Stimulated activated CD8-positive, alpha-beta memory T cell treated with anti-CD3 and anti-CD28 coated beads, Interleukin-7, amount 100 ng/mL, for 4 hours (primary cell): ENCODE measurements at places on chromosomes 4 and X.

DNA sequence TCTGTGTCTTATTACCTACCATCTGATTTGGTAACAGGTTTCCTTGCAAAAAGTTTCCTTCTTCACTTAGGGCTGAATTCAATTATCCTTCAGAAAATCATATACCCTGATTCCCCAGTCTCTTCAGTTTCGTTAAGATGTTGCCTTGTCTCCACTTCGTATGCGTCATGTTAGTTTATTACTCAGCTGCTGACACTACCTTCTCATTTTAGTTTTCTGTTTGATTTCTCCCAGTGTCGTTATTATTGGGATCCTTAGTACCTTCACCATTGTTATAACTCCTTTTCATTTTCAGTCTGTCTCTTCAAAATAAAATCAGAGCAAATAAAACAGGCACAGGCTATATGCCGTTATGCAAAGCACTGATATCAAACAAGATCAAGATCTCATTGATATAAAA is 87.5 kb upstream of the RBPJ start:
- no peak for DNase-seq

DNA sequence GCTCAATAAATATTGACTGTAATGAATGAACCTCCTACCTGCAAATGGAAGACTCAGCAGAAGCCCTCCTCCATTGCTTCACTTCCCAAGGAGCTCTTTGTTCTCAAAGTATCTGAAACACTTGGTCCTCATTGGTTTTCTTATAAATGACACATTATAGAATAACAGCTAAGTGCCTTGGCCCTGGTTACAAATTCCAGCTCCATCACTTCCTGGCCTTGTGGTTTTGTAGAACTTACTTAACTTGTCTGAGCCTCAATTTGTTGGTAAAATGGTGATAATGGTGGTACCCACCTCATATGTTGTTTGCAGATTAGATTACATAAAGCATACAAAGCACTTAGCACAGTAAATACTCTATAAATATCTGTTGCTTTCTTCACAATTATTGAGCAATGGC is 25.2 kb upstream of the SMIM20 start:
- no peak for DNase-seq

GRCh38 chrX:43525901-43526610 is 130.0 kb upstream of the MAOA start:
- DNase-seq, result no peak

DNA sequence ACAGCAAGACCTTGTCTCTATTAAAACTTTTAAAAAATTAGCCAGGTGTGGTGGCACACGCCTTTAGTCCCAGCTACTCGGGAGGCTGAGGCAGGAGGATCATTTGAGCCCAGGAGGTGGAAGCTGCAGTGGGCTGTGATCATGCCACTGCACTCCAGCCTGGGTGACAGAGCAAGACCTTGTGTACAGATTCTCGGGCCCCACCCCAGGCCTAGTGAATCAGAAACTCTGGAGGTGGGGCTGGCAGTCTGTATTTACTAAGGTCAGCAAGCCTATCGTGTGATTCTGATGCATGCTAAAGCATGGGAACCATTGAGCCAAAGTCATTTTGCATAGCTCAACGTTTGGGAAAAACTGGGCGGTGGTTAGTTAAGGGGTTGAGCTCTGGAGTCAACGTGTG is 3.5 kb downstream of the S100G start:
- no peak for DNase-seq

DNA sequence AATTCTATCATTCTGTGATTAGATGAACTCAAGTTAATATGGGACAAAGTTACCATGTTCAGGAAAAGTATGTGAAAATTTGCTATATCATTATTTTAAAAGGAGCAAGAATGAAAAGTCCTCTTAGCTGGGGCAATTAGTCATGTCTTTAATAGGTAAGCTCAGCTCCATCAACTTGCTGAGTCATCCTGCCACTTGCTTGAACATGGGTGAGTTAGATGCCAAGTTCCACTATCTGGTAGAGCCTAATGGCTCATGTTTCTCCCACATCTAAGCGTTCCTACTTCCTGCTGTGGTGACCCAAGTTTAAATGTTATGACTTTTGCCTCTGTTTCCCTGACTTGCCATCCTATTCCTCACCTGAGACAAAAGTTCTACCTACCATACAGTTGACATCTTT is 276.8 kb downstream of the ZNF674 start:
- no peak for DNase-seq

DNA sequence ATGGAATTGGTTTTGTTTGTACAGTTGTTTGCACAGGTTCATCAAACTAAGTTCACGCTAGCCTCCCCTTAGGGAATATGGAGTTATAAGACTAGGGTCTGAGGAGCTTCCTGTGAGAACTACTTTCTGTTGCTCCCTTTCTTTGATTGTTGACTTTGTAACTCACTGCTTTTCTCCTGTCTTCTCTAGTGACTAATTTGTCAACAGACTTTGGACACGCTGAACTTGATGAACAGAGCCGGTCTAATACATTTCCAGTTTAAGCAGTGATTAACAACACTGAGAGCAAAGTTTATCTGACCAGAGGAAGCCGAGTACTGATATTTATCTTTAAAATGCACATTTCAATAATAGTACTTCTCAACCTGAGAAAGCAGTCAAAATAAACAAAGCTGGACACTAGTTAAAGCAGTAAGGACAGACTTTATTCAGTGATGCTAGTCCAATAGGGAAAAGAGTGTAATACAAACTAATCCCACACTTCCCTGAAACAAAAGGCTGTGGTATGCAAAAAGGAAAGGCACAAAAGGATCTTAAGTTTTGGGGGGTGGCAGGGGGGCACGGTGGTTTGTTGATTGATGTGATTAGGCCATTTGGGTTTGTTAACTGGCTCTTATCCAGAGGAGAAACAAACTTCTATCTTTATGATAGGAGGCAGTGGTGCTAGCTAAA is 2.7 kb upstream of the NUDT9 start:
- no peak for DNase-seq

- DNase-seq, result no peak
These were observed 372.3 kb upstream of the F9 start for GRCh38 chrX:139158256-139158655.
